Colonic mucosa (tissue), 4 donors: ENCODE measurements at places on chromosomes 13 and 19.

GRCh38 chr13:23695711-23696464 is 125.7 kb downstream of the TNFRSF19 start:
- H3K4me1 ChIP-seq: no peaks in the 10 kb centered on the region
- H3K27ac ChIP-seq: no peak overlapping the region
- no peaks in the 10 kb centered on the region for H3K36me3 ChIP-seq
- DNase-seq: peak; percentile 34

- H3K27me3 ChIP-seq: no peaks in the 10 kb centered on the region
- no peaks in the 10 kb centered on the region for H3K4me1 ChIP-seq
- no peaks in the 10 kb centered on the region for H3K36me3 ChIP-seq
- H3K4me3 ChIP-seq: no peak overlapping the region
- no peak overlapping the region for H3K27ac ChIP-seq
Measured at GRCh38 chr19:4896372-4896771, 6.3 kb downstream of the ARRDC5 start.

DNA sequence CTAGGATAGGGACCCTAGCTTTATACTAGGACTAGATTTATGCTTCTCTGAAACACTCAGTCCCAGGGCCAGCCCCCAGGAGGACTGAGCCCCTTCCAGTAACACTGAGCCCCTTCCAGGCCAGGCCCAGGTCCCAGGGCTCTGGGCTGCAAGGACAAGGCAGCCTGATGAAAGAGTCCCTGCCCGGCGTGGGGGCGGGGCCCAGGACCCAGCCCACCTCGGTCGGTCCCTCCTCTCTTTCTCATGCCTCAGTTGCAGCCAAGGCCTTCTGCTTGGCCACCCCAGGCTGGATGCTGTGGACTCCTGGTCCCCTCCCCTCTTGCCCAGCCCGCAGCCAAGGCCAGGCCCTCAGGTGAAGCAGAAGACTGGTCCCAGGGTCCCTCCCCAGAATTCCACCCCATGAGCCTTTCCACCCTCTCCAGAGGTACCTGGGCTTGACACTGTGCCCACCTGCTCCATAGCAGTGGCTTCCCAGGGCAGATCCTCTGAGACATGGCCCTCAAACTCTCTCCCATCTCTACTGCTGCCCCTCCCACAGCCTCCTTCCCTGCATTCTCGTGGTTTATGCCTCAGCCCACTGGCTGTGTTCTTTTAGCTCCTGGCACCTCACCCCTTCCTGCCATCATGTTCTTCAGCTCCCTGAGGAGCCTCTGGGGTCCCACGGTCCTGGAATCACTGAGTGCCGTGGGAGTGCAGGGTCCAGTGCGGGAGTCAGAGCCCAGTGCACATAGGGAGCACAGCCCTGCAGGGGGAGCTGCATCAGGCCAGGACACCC is 53.6 kb upstream of the C1QTNF9B start:
- DNase-seq: no peak
- no peaks in the 10 kb centered on the region for H3K27me3 ChIP-seq
- no peak overlapping the region for H3K4me3 ChIP-seq

DNA sequence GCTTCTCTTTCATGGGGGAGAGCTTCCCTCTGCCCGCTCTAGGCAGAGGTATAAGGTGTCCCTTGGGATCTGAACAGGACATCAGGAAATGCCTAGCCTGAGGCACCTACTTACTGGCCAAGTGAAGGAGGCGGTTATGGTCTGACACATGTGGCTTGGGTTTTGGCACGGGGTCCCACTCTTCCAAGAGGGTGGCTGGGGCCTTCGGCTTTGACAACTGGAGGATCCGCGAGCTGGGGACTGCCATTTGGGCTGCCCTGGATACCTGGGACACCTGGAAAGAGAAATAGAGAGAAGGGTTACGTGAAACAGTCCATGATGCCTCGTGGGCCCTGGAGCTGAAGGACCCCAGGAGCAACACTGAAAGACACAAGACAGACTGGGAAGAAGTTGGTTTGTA is 22.4 kb upstream of the MIER2 start:
- no peak overlapping the region for H3K27ac ChIP-seq
- no peaks in the 10 kb centered on the region for H3K36me3 ChIP-seq
- no peak overlapping the region for H3K4me3 ChIP-seq
- DNase-seq: no peak
- no peaks in the 10 kb centered on the region for H3K4me1 ChIP-seq
- no peaks in the 10 kb centered on the region for H3K27me3 ChIP-seq

- no peaks in the 10 kb centered on the region for H3K36me3 ChIP-seq
- H3K27me3 ChIP-seq: no peaks in the 10 kb centered on the region
- no peak overlapping the region for H3K4me3 ChIP-seq
- no peak for DNase-seq
- no peaks in the 10 kb centered on the region for H3K4me1 ChIP-seq
Measured at GRCh38 chr13:32115066-32115465, 83.5 kb downstream of the FRY start.

- H3K27me3 ChIP-seq: no peaks in the 10 kb centered on the region
- H3K27ac ChIP-seq: no peak overlapping the region
- no peak overlapping the region for H3K4me3 ChIP-seq
- H3K36me3 ChIP-seq: no peaks in the 10 kb centered on the region
Measured at GRCh38 chr13:75308222-75308621, 173.7 kb downstream of the TBC1D4 start.

- H3K27me3 ChIP-seq: no peaks in the 10 kb centered on the region
- H3K27ac ChIP-seq: no peak overlapping the region
- H3K4me3 ChIP-seq: no peak overlapping the region
- no peak for DNase-seq
- H3K36me3 ChIP-seq: no peaks in the 10 kb centered on the region
Measured at GRCh38 chr19:5002143-5002542, 33.2 kb downstream of the KDM4B start.

- no peaks in the 10 kb centered on the region for H3K4me1 ChIP-seq
- DNase-seq: peak; percentile 100
- peak within 1 kb of the TSS; percentile 88 for H3K4me3 ChIP-seq
Measured at GRCh38 chr19:35775298-35776101, at the start of gene ARHGAP33. Gene ARHGAP33 (plus strand): TSS chr19:35775564. CDS start chr19:35775659, 95 bp downstream.

DNA sequence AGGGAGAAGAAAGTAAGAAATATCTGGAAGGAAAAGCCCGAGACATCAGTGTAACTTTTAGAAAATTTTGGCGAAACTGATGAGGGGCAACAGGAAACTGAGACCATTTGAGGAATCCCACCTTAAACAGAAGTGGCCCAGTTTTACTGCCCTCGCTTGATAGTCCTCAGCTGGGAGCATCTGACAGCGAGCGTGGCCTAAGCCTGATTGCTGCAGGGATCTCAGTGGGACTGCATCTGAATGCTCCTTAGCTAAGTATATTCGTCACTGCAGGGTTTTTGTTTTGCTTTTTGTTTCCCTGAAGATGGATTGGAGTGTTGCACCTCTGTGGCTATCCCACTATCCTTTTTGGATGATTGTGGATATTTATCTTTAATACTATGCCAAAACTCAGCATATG is 262.7 kb upstream of the KLHL1 start:
- H3K27ac ChIP-seq: no peak overlapping the region
- no peaks in the 10 kb centered on the region for H3K4me1 ChIP-seq
- H3K36me3 ChIP-seq: no peaks in the 10 kb centered on the region
- no peak overlapping the region for H3K4me3 ChIP-seq

DNA sequence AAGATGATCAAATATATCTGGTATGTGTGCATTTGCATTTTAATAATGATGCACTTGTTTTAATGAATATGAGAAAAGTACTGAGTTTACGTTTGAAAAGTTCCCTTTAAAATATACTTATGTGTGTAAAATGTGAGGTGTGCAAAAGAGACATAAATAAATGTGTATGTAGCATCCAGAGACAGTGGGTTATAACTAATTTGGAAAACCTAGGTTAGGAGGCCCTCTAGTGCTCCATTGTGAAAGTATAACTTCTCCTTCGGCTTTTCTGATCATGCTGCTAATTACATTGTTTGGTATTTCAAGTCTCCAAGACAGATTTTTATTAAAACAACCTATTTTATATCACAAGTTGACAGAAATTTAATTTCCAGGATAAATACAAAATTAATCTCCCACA is 30.1 kb downstream of the SCEL start:
- no peak for DNase-seq
- no peaks in the 10 kb centered on the region for H3K4me1 ChIP-seq
- no peaks in the 10 kb centered on the region for H3K27me3 ChIP-seq
- H3K36me3 ChIP-seq: no peaks in the 10 kb centered on the region
- H3K27ac ChIP-seq: no peak overlapping the region

DNA sequence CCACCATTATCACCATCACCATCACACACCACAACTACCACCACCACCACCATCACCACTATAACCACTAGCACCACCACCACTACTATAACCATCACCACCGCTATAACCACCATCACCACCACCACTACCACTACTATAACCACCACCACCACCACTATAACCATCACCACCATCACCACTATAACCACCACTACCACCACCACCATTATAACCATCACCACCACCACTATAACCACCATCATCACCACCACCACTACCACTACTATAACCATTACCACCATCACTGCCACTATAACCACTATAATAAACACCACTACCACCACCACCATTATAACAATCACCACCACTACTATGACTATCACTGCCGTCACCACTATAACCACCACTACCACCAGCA is 173.2 kb downstream of the DCLK1 start:
- no peaks in the 10 kb centered on the region for H3K36me3 ChIP-seq
- H3K4me1 ChIP-seq: no peaks in the 10 kb centered on the region
- DNase-seq: no peak
- H3K27ac ChIP-seq: no peak overlapping the region

DNA sequence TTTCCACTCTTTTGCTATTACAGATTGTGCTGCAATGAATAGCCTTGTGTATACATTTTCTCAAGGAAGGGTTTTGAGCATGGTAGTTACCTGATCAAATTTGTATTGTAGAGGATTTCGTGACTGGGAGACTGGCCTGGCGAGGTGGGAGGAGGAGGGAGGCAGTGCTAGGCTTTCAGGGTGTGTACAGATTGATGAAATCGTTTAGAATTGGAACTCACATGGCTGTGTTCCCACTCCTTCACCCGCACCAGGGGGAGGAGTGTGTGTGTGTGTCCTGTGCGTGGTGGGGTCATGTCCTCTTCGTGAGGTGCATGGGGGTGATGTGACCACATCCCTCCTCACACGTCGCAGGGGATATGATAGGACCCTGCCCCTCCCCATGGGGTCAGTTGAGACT is 8.3 kb downstream of the PGLYRP1 start:
- no peak for DNase-seq
- H3K4me3 ChIP-seq: peak overlapping the region; percentile 57
- H3K27me3 ChIP-seq: peaks cover 10% of the 10 kb centered on the region
- H3K27ac ChIP-seq: no peak overlapping the region

DNA sequence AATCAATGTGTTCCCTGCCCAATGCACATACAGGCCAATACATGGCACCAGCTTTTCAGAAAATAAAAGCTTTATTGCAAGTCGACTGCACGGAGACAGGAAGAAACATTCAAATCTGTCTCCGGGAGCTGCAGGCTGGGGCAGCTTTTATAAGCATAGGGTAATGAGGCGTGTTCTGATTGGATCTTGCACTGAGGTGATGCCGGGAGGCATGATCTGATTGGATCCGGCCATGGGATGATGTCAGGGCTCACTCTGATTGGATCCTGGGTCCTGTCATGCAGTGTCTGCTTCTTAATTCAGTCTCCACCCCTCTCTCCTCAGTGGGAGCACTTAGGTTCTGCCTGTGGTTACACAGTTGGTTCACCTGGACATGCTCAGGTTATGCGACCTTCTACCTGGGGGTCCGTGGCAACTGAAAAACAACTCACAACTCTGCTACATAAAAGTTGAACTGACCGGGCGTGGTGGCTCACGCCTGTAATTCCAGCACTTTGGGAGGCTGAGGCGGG is 11.8 kb upstream of the FBN3 start:
- no peak overlapping the region for H3K27ac ChIP-seq
- no peaks in the 10 kb centered on the region for H3K27me3 ChIP-seq
- no peaks in the 10 kb centered on the region for H3K36me3 ChIP-seq
- H3K4me1 ChIP-seq: no peaks in the 10 kb centered on the region
- H3K4me3 ChIP-seq: no peak overlapping the region

DNA sequence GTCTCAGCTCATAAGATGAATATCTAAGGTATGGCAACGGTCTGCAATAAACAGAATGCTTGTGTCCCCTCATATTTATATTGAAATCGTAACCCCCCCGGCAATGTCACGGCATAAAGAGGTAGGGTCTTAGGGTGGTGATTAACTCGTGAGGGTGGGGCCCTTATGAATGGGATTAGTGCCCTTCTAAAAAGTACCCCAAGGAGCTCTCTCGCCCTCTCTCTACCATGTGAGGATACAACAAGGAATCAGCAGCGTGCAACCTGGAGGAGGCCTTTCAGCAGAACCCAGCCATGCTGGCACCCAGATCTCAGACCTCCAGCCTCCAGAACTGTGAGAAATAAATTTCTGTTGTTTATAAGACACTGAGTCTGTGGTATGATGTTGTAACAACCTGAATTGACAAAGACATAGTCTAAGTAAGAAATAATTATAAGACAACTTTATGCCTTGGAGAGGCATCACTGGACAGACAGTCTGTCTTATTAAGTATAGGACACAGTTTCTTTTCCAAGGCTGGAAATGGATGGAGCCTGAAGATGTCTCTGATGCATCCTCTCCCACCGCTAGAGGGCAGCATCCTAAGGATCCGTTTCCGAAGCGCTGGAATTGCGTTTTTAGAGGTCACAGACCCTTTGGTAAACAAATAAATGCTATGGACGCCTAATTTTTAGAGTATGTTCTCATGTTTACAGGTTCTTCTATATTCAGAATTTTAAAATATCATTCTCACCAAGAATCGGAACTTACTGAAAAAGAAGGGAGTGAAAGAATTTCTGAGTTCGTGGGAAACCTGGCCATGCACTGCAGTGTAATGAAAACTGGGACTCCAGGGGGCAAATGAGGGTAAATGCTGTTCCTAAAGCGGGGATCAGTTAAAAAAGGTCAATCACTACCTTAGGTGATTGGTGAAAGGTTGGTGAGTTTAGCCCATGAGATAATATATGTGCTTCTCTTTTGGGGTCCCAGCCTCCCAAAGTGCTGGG is 13.3 kb upstream of the LEUTX start:
- no peak overlapping the region for H3K27ac ChIP-seq
- H3K4me3 ChIP-seq: no peak overlapping the region
- H3K27me3 ChIP-seq: no peaks in the 10 kb centered on the region
- peak; percentile 44 for DNase-seq
- no peaks in the 10 kb centered on the region for H3K36me3 ChIP-seq
- H3K4me1 ChIP-seq: no peaks in the 10 kb centered on the region

DNA sequence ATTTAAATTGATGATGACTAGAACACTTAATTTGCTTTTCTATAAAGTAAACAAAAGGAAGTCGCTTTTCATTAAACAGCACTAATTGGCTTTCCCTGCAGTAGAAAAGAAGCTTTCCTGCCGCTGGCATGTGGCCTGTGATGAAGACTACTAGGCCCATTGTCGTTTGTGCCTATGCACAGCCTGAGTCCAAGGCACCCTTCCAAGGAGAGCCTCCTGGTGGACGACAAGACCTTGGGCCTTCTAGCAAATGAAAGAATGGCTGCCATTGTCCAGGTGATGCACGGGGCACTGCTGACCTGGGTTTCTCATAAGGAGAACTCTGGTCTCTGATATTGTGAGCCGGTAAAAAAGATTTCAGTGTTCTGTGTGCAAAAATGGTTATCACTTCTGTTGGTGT is 233.0 kb downstream of the COL4A1 start:
- no peaks in the 10 kb centered on the region for H3K4me1 ChIP-seq
- H3K4me3 ChIP-seq: no peak overlapping the region
- no peak overlapping the region for H3K27ac ChIP-seq
- no peaks in the 10 kb centered on the region for H3K36me3 ChIP-seq
- H3K27me3 ChIP-seq: no peaks in the 10 kb centered on the region

GRCh38 chr13:93861818-93862217 is 617.7 kb downstream of the DCT start:
- no peak overlapping the region for H3K4me3 ChIP-seq
- no peaks in the 10 kb centered on the region for H3K36me3 ChIP-seq
- no peaks in the 10 kb centered on the region for H3K4me1 ChIP-seq
- no peak overlapping the region for H3K27ac ChIP-seq
- DNase-seq: no peak
